Activated gamma-delta T cell treated with Interleukin-2 at 50 U/mL for 16 hours (primary cell): ENCODE measurements at places on chromosomes 3 and 15.

GRCh38 chr15:92683511-92683834 is 27.9 kb upstream of the FAM174B start:
- DNase-seq: no peak

DNA sequence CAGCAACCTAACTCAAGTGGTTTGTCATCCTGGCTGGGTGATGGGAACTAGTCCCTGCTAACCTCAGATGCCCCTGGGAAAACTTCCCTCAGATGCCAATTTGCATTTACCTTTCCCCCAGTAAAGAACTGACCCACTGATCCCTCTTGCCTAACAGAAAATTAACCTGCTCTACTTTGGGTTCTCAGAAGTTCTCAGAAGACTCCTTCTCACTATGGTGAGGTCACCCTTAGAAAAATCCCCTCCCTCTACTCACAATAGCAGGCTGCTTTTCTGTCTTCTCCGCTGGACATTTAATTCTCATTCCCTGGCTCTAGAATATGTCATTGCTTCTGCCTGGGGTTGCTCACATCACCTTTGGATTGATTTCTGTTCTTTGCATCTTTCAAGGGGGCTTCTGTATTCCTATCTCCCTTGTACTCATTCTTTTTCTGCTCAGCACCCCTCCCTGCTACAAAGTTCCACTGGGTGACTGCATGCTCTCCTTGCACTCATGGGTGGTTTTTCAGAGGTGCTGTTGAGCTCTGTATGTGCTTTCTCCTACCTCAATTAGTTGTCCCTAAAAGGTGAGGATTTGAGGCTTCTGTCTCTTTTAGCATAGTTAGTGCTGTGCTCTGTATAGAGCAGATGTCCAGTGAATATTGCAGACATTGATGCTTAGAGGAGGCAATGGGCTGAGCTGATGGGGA is 869 bp downstream of the PLA1A start:
- DNase-seq: no peak

DNA sequence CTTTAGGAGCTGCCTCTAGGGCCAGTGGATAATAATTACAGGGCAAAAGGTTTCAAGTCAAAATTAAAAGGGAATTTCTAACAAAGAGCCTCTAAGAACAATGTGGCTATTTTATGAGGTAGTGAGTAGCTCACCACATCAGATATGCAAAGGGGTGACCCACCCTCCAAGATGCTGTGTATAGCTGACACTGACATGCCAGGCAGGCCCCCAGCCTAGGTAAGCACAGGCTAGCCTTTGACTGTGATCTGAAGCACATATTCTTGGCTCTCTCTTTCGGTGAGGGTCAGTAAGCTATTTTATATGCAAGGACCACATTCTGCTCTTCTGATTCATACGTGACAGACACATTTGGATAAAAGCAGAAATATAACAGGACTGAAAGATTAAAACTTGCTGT is 2.8 kb upstream of the THSD4 start:
- no peak for DNase-seq

DNA sequence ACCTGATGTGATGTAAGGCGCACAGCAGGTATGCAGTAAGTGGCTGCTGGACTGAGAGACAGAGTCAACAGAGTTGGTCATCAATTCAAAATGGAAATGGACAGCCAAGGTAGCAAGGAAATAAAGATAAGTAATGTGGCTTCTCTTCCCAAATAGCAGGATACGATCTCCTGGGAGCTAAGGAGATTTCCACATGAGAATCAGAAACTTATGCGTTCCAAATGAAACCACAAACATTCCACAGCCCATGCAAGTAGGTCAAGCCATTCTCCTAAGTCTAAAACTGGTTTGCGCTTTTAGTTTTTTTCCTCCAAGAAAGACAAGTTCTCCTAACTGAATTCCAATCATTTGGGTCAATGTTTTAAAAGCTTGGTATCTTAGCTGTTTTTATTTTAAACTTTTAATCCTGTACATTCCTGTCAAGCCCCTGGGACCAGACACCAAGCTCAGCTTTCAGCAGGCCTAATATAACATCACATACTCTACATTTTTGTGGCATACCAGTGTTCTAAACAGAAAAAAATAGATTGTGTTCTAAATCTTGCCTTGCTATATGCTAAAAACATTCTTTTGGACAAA is 73.7 kb upstream of the TSPAN3 start:
- no peak for DNase-seq

- DNase-seq: no peak
These were observed at the start of gene ZBTB38 for GRCh38 chr3:141368062-141368924. ZBTB38 (plus strand) TSS chr3:141368504; CDS start chr3:141442389, 73,885 bp downstream.

- no peak for DNase-seq
These were observed 60.5 kb downstream of the ITGB5 start for GRCh38 chr3:124826703-124827102.

- no peak for DNase-seq
These were observed 92.0 kb upstream of the VGLL3 start for GRCh38 chr3:87082796-87083440.

- no peak for DNase-seq
These were observed 5.9 kb downstream of the EHD4 start for GRCh38 chr15:41966414-41966812.

GRCh38 chr15:65619626-65620290 is 2.0 kb upstream of the SLC24A1 start:
- DNase-seq: no peak

DNA sequence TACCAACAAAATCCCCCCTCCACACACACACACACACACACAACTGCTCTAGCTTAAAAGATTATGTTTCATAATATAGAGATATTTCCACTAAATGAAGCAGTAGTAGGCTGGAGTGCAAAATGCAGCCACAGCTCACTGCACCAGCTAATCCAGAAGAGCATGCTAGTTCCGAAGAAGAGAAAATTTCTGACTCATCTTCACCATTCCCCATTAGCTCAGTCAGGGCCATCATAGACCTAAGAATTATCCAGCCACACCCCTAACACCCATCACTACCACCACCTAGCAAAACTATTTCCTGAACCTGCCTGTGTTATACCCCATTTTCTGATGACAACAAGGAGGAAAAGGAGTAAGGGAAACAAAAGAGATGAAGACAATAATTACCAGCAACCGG is 67.1 kb upstream of the UBE2E2 start:
- DNase-seq: no peak
